ENCODE measurements at places on chromosomes 11 and 22.
A peak's percentile ranks its signal among the peaks of the same experiment; 100 is the strongest.

GRCh38 chr11:118622376-118623268 is 15.2 kb downstream of the PHLDB1 start:
- peak; percentile 94 for DNase-seq

GRCh38 chr11:83024270-83024854 is 47.3 kb downstream of the RAB30 start:
- DNase-seq = no peak

DNA sequence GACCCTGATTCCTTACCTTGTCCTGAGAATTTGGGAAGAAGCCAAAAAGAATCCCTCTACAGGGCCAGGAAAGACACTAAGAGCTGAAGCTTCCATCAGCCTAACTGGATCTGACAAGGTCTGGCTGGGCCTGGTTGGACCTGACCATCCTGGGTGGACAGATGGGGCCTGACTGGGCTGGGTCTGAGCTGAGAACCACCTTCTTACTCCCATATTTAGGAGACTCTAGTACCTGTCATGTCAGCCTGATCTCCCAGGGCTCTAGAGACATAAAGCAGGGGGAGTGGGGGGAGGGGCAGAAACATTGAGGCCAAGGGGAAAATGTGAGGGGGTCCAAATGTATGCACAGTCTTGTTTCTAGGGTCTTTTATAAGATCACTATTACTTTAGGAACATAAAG is 129.9 kb downstream of the BUD13 start:
- DNase-seq = no peak

- peak; percentile 64 for DNase-seq
Measured at GRCh38 chr22:29128891-29129807, 56.3 kb downstream of the KREMEN1 start.

DNA sequence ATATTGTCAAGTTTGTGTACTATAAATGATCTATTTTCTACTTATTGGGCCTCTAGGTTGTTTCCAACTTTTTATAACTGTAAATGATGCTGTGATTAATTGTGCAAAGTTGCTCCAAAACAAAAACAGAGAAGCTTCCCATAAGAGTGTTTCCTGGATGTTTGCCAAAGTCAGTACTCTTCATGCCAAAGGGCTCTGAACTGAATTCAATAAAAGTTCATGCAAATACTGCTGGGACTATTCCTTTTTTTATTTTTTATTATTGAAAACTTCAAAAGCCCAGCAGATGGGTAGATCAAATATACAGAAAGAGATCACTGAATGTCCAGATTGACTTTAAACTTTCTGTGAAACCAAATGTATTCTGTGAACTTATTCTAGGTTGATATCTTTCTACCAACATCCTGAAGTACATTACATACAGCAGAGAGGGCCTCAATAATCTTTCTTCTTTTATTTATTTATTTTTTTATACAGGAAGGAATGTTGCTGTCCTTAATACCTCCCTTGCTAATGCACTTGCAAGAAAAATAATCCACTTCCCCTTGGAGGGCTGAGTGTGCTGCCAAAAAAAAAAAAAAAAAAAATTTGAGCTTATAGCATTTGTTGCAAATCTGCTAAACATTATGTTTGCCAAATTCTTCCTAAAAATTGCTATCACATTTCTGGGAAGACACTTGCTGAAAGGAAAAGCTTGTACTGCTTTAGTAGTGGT is 53.0 kb downstream of the CTSC start:
- DNase-seq = peak; percentile 16

DNA sequence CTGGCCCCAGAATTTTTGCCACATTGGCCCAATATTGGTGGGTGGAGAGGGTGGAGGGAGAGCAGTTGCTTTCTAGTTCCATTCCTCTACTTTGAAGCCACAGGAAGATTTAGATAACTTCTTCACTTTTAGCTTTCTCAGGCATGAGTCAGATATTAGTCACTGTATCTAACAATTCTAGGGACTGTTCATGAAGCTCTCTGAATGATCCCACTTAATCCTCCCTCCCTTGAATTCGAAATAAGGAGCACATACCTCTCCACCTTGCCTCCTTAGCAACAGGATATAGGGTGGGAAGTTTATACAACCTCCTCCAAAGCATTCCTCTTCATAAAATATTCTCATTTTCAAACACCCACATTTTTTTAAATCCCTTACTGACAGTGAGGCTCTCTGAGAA is 13.5 kb downstream of the FSHB start:
- DNase-seq = no peak

- DNase-seq = no peak
Measured at GRCh38 chr11:135037828-135038227, 625.8 kb upstream of the B3GAT1 start.

DNA sequence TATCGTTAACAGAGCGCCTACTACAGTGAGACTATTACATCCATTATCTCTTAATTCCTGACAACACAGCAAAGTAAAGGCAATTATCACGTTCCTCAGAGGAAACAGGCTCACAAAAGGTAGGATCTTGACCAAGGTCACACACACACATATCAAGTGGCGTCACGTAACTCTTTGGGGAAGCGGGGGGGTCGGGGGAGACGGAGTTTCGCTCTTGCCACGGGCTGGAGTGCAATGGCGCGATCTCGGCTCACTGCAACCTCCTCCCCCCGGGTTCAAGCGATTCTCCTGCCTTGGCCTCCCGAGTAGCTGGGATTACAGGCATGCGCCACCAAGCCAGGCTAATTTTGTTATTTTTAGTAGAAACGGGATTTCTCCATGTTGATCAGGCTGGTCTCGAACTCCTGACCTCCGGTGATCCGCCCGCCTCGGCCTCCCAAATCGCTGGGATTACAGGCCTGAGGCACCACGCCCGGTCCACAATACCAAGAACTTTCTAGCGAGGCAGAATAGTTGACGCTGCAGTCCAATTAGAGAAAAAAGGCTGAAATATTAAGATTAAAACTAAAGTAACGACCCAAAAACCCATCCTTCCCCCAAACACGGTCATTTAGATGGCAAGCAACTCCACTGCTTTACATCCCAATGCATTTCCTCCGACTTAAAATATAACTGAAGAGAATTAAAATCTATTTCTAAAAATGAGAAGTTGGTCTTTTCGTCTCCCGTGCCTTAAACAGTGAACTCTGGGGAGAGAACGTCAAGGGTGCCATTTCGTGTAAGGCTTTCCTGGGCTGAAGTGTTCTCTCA is 1.2 kb downstream of the DDX17 start:
- DNase-seq = peak; percentile 12

GRCh38 chr22:25970374-25970911 is 198.8 kb upstream of the SEZ6L start:
- DNase-seq = peak; percentile 18

DNA sequence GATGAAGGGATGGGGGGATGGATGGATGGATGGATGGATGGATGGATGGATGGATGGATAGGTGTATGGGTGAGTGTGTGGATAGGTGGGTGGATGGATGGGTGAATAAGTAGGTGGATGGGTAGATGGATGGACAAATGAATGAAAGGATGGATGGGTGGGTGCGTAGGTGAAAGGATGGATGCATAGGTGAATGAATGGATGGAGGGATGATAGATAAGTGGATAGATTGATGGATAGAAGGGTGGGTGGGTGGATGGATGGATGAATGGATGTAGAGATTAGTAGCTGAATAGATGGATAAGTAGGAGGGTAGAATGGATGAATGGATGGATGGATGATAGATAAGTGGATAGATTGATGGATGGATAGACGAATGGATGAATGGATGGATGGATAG is 152.7 kb downstream of the MN1 start:
- DNase-seq = no peak

DNA sequence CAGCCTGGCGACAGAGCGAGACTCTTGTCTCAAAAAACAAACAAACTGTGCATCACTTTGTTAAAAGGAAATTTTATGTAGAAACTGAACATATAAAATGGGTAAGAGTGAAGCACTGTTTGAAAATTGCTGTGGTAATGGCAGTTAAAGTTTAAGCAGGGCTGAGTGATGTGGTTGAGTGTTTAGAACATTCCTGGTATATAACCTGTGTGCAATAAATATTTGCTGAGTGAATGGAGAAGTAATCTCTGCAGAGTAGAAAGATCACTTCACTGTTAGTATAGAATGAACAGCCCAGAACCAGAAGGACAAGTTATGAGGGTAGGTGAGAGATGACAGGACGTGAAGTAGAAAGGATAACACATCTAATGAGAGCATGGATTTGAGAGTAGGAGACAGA is 27.3 kb downstream of the CECR2 start:
- DNase-seq = peak; percentile 62

DNA sequence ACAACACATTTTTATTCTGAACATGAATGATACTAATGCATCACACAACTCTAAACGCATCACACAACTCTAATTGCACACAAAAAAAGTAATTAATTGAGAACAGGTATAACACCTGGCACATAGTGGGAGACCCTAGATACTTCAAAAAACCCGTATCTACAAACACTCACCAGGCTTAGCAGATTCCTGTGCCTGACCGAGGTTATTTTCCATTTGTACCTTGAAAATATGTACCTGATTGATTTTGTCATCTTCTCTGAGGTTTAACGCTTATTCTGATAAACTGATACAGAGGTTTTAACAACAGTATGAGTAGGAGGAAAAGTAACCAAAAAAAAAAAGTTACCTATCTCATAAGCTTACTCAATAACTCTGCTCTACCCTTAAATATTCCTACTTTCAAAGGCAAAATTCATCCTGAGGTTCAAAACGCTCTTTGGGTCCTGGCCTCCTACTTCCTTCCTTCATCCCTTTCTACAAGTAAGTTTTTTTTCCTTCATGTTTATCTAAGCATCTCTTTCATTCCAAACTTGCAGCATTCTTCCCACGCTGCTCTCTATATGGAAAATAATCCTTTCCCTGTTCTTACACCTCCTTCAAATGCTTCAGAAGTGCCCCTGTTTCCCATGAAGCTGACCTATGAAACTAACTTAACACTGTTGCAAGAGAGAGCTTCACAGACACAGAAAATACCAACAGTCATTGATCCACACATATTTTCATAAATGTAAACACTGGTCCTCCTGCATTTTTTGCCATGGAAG is 73.3 kb downstream of the ETS1 start:
- no peak for DNase-seq

DNA sequence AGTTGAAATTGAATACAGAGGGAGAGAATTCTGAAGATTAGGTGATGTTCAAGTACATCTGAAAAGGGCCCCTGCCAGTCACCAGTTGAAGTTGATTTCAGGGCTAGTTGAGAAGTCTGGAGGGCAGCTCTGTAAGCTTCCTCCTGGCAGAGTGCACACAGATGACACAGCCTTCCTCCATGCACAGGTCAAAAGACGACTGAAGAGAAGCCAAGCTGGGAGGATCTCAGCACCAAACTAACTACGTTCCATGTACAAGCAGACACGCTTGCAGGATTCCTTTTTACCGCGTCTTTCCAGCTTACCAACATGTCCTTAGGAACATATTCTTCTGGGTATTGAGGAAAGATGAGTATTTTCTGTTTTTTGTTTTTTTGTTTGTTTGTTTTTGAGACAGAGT is 7.9 kb downstream of the BARX2 start:
- DNase-seq = no peak

DNA sequence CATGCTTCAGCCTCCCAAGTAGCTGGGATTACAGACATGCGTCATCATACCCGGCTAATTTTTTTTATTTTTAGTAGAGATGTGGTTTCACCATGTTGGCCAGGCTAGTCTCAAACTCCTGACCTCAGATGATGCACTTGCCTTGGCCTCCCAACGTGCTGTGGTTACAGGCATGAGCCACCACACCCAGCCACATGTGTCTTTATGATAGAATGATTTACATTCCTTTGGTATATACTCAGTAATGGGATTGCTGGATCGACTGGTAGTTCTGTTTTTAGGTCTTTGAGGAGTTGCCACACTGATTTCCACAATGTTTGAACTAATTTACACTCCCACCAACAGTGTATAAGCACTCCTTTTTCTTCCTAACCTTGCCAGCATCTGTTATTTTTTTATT is 276.2 kb downstream of the METTL15 start:
- no peak for DNase-seq

DNA sequence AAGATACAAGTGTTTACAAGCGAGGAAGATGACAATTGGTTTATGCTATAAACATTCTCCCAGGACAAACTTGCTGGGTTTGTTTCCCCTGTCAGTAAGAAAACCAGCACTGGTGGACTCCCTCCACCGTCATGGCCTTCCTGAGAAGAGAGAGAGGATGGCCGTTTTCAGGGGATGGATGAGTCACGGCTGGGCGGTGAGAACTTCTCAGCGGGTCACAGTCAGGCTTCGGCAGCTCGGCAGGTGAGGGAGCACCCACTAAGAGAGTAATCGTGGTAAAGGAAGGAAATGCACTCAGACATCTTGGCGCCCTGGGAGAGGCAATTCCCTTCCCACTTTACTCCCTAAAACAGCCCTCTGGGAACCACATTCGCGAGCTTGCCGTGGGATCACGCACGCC is 83.9 kb downstream of the NCAM1 start:
- DNase-seq = peak; percentile 59

DNA sequence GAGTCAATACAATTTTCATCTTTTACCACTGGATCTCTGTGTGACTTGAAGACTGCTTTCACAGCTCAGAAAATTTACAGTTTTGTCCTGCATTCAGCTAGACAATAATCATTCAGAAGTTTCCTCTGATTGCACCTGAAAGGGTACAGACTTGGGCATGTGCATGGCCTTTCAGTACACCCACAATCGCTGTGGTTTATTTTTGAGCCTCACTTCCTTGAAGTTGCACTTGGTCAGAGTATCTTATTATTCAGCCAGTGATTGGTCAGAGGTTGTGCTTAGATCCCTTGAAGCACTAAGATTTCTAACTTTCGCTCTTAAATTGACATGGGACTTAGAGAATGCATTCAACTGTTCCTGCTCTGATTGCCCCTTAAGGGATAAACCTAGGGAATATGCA is 508.2 kb downstream of the FAM181B start:
- no peak for DNase-seq

DNA sequence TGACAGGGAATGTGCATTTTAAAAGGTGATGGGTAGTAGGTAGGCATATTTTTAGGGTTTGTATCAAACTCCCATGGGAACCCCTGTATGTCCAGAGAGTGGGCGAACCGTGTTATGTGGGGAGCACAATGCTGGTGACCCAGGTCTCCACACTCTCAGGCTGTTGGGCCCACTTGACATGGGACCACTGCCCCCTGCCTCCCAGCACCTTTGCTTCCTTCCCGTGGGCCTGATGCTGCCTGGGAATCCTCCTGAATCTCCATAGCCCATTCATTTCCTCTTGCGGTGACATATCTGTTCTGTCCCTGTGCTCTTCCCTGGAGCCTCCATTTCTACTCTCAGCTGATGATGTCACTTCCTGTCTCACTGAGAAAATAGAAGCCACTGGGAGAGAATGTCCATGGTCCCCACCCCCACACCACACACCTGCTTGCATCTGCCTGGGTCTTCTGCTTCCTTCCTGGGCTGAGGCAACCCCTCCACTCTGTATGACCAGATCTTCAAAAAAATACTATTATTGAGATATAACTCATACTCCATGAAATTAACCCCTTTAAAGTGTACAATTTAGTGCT is 55.8 kb upstream of the THY1 start:
- DNase-seq = no peak
